Tracheal epithelial cell (primary cell): ENCODE measurements at places on chromosomes 4 and X. TPM values are rescaled to one million over a fixed set of nuclear protein-coding genes. Genes with fewer than 3 reads are reported as not detected.

The GYG2 gene
- total RNA-seq = not detected in 2 replicates

The PI4K2B gene
- 17.1 and 24.8 TPM in 2 replicates for total RNA-seq

The KDR gene
- total RNA-seq = 0.43 and 1.2 TPM in 2 replicates

The RRH gene
- 0.21 TPM in 1 of 2 replicates, not detected in the other for total RNA-seq

The AKAP14 gene
- total RNA-seq = 0.64 TPM in 1 of 2 replicates, not detected in the other

The SMIM10 gene
- total RNA-seq = under 0.01 TPM in 1 of 2 replicates, not detected in the other

The GUCY1B1 gene
- total RNA-seq = 1.4 and 1.5 TPM in 2 replicates
